ENCODE measurements at places on chromosomes 3 and 15.
A peak's percentile ranks its signal among the peaks of the same experiment; 100 is the strongest.

- no peak for DNase-seq
Measured at GRCh38 chr15:46213551-46213950, 578.7 kb downstream of the SQOR start.

- DNase-seq: peak; percentile 10
Measured at GRCh38 chr3:46812237-46812791, 50.9 kb downstream of the MYL3 start.

GRCh38 chr3:174613173-174613572, 246.0 kb upstream of the NAALADL2 start:
- DNase-seq: no peak

DNA sequence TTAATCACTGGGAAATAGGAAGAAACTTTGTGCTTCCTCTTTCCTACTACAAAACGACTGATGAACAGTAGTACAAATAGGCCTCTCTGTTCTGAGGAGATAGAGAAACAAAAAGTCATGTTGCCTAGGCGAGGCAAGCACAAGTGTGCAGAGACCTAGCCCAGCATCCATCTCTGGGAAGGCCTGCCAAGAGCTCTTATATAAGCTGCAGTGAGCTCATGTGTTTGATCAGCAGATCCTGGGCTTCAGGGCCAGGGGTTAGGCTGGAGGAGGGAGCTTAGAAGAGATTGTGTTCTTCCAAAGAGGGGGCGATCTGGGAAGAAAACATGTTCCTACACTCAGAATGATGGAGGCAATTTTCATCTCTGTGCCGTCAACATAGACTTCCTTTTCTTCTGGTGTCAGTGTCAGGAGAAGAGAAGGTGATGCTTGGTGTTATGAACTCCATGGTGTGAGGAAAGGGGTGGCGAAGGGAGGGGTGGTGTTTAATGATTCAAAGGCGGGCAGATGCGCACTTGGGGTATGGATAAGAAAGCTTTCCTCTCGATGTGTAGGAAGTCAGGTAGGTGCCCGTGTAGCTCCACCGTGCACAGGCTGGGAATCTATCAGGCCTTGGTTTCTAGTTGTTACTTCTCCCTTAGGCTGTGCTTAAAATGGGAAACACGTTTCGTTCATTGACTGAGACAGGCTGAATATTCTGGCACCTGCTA, 29.5 kb upstream of the ETV5 start:
- DNase-seq: no peak

- no peak for DNase-seq
Measured at GRCh38 chr3:105842943-105843342, 25.9 kb downstream of the CBLB start.

GRCh38 chr15:71276336-71276665, 161.0 kb downstream of the THSD4 start:
- no peak for DNase-seq

DNA sequence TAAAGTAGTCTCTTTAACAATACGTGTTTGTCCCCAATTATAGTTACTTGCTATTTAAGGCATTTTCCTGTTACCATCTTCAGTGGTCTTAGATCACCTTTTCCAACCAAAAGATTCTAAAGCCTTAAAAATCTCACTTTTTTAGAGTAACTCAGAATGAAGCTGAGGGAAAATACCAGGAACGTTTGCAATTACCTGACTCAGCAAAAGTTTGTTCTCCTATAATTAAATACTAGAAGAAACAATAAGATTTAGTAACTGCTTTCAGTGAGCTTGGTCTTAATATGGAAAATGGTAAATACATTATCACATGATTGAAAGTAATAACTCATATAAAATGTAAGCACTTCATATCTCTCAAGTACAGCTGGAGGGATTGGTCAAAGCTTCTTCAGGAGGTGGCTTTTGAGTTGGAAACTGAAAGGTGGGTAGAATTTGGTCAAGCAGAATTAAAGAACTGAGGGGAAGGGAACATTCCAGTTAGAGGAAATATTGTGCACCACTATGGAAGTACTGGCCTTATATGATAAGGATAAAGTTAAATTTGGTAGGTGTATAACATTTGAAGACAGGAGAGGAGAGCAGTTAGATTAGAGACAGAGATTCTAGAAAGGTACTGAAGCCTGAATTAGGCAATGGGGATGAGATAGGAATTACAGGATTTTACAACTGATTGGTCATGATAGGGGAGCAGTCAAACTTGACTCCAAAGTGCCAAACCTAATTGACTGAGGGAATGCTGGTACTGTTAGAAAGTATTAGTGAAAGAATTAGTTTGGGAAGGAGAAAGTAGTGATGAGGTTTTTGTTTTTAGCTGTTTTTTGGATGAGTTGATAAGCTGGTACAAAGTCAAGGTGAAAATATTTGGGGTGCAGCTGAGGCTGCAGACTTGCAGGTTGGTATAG, 21.9 kb downstream of the TSC22D2 start:
- no peak for DNase-seq

DNA sequence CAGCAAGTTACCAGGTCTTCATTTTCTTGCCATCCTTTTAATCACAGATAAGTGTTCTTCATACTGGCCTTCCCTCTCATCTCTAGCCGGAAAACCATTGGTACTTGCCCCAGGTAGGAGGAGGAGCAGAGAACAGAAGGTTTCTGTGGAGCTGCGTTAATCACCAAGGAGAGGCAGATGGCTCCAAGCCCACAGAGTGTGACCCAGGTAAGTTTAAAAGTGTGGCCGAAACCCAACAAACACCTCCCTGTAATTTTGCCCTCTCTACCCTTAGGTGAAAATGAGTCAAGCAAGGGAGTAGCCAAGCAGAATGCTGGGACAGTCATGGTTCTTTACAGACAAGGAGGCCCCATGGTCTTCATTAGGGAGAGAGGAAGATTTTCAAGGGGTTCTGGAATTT, 37.3 kb downstream of the NFKBIZ start:
- DNase-seq: no peak

DNA sequence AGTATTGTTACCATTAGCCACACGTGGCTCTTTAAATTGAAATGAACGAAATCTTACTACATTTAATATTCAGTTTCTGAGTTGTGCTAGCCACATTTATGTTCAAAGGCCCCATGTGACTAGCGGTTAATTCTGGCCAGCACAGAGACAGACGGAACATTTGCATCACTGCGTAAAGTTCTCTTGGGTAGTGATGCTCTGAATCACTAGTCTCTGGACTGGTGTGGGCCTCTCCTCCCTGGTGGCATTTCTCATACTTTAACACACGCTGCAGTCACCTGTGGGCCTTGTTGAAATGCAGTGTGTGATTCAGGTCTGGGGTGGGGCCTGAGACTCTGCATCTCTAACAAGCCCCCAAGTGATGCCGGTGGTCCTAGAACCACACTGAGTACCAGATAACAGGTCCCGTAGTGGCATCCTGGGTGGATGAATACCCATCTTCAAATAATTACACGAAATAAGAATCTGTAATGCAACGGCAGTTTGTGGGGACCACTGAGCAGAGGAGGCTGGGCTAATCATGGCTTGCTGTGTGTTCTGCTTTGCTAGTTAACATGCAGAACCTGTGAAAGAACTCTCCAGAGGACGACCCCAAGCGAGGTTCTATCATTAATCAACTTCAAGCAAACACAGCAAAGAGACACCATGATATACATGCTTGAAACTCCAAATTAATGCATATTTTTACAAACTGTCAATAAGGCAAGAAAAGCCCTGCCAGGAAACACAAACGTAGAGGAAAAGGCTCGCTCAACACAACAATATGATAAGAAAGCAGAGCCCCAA, 623.8 kb downstream of the FOXP1 start:
- no peak for DNase-seq

DNA sequence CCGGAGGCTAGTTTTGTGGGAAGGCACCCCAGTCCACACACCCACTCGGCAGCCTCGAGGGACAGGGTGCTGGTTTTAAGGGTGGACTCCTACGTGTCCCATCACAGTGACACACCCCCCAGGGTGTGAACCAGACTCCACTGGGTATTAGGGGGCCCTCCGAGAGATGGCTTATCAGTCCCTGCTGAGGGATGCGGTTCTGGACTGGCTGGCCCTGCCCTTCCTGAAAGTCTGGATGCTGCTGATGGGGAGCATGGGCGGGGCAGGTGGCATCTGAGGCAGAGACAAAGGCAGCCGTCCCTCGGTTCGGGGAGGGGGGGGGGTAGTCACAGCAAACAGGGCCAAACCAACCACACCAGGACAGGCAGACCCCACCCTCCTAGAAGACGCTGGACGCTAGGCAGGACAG, 939 bp upstream of the ULK3 start:
- DNase-seq: no peak

GRCh38 chr15:38398134-38398533, 55.8 kb upstream of the FAM98B start:
- DNase-seq: no peak

GRCh38 chr15:62453981-62454380, 288.9 kb upstream of the C2CD4B start:
- no peak for DNase-seq

- DNase-seq: no peak
Measured at GRCh38 chr3:125085166-125085565, 29.4 kb upstream of the HEG1 start.

- DNase-seq: no peak
Measured at GRCh38 chr15:99502182-99502581, 63.6 kb upstream of the MEF2A start.

GRCh38 chr3:153195349-153195879, 33.4 kb downstream of the RAP2B start:
- DNase-seq: no peak

- DNase-seq: no peak
Measured at GRCh38 chr3:106438887-106439286, 570.1 kb upstream of the CBLB start.
